Epithelial cell of proximal tubule (primary cell): ENCODE measurements at places on chromosomes 3 and 15. TPM values are rescaled to one million over a fixed set of nuclear protein-coding genes. Genes with fewer than 3 reads are reported as not detected.

- no peak for DNase-seq
These were observed 18.2 kb upstream of the ZBTB20 start for GRCh38 chr3:115165266-115165665.

DNA sequence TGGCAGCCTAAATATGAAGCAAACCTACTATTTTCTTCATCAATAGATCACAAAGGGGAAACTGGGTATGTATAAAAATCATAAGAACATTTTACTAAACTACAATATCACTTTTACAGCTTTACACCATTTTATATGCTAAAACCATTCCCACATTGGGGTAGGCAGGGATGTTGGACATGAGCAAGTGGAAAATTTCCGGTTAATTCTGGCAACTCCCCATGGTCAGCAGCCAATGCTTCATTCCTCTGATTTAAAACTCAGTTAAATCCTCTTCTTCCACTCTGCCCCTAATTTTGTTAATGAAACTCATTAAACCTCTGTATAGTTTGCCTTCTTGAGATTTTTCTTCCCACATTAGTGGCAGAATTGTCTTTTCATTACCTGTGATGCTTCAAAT lies 552.5 kb upstream of the NECTIN3 start:
- DNase-seq, result no peak

- DNase-seq, result no peak
These were observed 107.9 kb downstream of the FMN1 start for GRCh38 chr15:33086500-33087121.

AP3B2 gene
- under 0.01 and 0.07 TPM in 2 replicates for total RNA-seq

P2RY14 gene
- total RNA-seq, result not detected in 2 replicates
